ENCODE measurements at places on chromosomes 6 and 20.
A peak's percentile ranks its signal among the peaks of the same experiment; 100 is the strongest.

GRCh38 chr6:38212579-38212978, 393.1 kb downstream of the ZFAND3 start:
- peak; percentile 17 for DNase-seq

DNA sequence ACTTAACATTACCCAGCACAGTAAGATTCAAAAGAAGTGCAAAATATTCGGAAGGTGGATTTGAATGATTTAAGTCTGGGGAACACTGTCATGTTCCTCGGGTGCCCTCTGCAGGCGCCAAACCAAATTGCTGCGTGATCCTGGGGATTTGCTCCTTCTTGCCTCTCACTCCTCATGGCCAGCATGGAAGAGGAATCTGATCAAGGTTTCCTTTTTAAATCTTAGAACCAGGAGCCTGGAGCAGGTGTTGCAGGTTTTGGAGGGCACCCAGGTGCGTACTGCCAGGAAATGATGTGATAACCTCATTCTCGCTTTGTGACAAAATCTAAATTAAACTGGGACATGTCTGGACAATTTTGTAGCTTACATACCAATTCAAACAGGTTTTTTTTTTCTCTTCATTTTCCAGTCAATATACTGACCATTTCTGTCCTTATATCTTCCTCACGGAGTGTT, 8.1 kb upstream of the PFDN4 start:
- peak; percentile 91 for DNase-seq

GRCh38 chr20:20089018-20089417, 36.7 kb downstream of the CFAP61 start:
- DNase-seq, result no peak

GRCh38 chr6:32457054-32457453, 17.4 kb downstream of the HLA-DRA start:
- no peak for DNase-seq

DNA sequence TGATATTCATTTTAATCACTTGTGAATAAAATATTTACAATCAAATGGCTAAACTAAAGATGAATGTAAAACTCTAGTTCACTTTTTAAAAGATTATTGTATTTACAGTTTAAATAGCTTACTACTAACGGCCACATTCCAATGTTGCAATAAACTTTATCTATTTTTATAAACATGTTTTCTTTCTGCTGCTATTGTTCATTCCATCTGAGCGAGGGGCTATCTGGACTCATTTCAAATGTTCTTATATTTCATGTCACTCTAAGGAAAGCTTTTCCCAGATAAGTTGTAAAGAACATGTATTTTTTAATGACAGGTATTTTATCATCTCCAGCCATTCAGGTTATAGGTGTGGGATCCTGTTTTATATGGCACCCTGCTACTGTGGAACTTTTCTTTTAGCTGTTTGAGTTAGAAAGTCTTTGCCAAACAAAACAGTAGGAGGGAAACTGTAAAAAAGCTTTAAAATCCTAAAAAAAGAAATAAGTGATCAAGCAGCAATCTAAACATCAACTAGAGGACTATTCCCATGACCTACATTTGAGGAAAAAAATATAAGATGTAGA, 42.5 kb downstream of the HMGCLL1 start:
- DNase-seq, result no peak

GRCh38 chr6:92126983-92127382, 1292.4 kb downstream of the EPHA7 start:
- no peak for DNase-seq

- no peak for DNase-seq
Observed at GRCh38 chr6:17096096-17096495, 5.8 kb upstream of the STMND1 start.

DNA sequence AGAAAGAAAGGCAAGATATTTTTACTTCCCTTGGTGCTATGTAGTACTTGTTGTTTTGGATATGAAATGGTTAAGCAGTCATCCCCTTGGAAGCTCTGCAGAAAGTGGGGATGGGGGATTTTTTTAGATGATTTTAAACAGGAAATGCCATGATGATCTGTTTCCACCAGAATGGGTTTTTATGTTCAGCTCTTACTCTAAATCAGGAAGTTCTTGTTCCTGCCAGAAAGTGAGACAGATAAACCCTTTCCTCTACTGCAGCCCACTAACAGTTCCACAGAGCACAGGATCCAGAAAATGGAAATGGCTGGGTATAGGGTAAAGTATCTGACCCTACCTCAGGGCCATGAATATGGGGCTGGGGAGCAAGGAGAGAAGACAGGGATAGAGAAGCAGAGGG, 32.1 kb upstream of the PPP1R3G start:
- no peak for DNase-seq

- DNase-seq, result no peak
Observed at GRCh38 chr6:2793534-2794151, 28.4 kb downstream of the WRNIP1 start.

- DNase-seq, result no peak
Observed at GRCh38 chr6:155916846-155917624, 461.4 kb upstream of the NOX3 start.

DNA sequence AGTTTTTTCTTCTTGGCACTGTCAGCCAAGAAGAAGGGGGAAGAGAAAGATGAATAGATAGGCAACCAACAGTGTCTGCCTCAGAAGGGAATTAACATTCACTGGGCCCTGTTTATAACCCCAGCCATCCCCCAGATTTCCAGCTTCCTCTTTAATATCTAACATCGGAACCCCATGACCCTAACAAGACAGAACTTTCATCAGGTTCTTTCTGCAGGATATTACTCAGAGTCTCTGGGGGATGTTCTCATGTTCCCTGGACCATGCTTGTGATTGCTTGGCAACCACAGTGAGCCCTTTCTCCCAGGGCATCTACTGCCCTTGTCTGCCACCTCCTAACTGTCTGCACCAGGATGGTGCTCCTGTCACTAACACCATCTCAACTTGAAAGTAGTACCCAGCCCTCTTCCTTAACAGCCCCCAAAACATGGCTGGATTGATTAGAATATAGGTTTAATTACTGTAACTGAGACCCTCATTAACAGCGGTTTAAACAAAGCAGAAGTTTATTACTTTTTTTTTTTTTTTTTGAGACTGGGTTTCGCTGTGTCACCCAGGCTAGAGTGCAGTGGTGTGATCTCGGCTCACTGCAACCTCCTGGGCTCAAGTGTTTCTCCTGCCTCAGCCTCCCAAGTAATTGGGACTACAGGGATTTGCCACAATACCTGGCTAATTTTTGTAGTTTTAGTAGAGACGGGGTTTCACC, 12.0 kb upstream of the PTPN1 start:
- no peak for DNase-seq

DNA sequence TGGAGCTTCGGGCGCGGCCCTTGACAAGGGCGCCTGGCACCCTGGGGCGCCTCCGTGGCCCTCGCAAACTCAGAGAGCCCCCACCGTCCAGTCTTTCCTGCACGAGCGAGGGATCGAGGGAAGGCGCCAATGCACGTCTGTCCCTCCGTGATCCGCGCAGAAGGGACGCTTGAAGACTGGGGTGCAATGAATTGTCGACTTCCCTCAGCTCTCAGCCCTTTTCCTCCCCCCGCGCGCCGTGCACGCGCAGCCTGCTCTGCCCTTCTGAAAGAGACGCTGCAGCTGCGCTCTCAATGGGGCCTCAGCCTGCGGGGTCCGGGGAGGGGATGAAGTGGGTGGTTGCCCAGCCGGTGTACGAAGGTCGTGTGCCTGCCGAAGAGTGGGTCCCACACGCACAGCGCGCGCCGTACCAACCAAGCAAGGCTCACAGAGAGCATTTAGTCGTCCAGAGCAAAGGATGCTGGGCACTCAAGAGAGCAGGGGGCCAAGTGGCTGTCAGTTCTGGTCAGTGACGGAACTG, 5.5 kb upstream of the SOX4 start:
- peak; percentile 79 for DNase-seq

GRCh38 chr6:2971420-2972218, at the start of gene SERPINB6:
SERPINB6 (minus strand) TSS chr6:2971567; CDS start chr6:2959332, 12,235 bp downstream.
- peak; percentile 63 for DNase-seq

DNA sequence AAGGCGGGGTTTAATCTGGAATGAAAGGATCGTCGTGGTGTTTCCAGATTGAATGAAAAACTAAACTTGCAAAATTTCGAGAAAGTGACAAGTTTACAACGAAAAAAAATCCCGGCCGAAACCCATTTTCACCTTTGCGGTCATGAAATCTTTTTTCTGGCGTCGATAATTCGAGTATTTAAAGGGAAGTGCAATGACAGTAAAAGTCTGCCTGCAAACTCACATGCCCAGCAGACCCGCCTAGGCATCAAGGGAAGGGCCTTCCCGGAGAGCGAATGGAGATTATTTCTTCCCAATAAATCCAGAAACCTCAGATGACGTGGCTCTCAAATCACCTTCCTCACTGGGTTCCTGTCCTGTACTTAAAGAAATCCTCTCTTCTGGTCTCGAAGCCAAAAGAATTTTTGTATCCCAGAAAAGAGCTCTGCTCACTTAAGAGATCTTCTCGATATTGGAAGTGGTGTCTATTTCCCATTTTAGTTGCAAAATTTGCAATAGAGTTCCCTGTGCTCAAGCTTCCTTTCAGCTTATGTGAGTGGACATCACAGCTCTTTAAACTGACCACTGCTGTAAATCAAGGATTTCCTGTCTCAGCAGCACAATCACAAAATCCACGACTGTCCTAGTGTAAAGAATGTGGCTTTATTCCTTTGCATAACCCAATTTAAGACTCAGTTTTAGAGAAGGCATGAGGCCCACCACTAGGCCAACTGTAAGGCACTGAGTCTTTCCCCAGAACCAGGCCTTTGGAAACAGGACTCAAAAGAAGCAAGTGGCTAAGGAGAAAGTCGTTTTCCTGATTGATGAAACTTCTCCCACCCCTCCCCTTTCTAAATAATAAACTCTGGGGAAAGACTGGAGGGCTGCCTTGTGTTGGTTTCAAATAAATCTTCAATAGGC, 3.9 kb downstream of the OLIG3 start:
- DNase-seq, result no peak

DNA sequence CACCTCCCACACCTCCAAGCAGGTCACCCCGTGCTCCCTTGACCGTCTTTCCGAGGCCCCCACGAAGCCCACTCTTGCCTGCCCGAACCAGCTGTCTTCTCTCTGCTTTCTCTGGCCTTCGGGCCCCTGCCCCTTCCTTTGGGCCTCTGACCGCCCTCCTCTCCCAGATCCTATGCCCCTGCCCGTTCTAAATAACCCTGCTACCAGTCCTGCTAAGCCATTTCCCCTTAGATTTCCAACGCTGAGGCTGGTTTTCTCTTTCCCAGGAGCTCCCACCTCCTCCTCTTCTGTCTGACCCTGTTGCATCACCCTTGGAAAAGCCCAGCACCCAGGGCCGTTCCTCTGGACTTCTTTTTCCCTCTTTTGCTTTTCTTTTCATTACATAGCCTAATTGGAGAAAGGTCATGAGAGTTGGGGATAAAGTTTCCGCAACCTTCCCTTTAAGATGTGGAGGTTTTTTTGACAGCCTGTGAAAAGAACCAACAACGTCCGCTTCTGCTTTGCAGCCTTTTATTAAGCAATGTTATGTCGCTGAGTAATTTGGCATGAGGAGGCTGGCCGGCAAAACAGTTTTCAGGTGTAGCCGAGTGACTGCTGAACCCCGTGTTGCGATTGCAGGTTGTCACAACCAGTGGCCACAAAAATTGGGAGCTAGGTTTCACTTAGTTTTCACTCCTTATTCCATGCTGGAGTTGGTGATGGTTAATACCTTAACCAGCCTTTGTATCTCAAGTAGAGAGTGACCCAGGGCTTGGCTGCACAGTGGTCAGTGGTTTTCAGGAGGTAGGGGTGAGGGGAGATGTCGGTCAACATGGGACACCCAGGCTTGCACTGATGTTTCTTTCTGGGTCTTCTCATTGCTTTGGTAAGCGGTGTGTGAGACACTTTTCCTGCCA, 970 bp downstream of the BLTP3A start:
- DNase-seq, result no peak
